ENCODE measurements at places on chromosomes 7 and 10.

DNA sequence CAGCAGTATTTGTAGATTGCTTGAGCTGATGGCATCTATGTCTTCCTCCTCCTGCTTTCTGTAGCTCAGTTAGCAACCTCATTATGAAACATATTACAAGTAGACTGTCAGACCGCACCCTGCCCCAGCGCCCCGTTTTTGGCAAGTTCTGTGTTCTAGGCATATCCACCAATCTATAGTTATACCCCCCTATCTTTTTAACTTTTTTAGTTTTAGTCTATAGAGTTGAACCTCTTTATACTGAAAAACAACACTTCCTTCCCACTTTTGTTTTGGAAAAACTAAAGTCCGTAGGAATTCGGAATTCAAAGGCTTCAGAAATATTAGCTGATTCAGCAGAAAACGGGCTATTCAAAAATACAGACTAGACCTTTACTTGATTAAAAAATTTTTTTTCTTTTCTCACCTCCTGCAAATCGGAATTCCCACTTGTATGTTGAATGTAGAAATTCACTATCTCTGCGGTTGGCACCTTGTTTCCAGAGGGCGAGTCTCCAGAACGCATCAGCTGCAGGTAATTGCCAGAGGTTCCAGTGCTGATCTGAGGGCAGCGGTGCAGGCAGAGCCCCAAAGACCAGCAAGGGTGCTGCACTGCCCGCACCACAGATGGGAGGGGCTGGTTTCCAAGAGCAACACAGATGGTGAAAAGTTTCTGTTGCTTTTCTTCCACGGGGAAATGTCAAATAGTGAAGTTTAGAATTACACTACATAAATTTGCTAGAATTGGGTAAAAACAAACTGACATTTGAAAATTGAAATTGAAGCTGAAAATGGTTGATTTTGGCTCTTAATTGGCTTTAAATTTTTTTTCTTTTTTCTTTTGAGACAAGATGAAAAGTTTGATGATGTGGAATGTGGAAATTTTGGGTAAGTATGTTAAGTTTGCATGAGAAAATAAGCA is 2.2 kb upstream of the FZD8 start:
- no peak for DNase-seq

DNA sequence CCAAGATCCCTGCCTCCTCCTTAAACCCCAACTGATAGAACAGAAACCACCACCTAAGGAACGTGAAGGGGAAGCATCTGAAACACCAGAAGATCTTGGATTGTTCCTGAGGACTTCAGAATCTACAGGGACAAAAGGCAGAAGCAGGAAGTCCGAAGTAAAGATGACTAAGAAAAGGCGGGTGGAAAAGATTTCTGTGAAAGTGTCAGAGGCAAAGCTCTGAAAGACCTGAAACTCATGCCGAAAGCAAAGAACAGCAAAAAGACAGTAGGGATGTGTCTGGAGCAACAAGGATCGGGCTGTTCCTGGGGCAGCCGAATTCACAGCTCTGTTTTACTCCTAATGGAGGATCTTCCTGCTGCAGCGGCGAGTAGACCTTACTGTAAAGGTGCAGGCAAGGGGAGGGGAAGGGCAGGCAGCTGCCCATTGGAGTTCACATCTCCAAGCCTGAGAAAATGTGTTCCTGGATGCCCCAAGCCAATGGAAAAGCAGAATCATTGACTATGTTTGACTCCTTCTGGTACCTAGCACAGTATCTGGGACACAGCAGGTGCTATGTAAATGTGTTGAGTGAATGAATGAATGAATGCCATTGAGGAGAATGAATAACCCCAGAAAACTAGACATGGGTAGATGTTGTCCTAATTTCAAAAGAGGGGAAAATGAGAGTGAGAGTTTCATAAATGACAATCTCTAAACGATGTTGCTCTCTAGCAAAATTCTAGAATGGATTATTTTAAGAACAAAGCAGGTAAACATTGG is 40.4 kb downstream of the PDIA4 start:
- no peak for DNase-seq

GRCh38 chr10:121848082-121848481 is 79.7 kb downstream of the ATE1 start:
- DNase-seq = no peak

- DNase-seq = no peak
Observed at GRCh38 chr7:42074076-42074475, 162.9 kb downstream of the GLI3 start.

DNA sequence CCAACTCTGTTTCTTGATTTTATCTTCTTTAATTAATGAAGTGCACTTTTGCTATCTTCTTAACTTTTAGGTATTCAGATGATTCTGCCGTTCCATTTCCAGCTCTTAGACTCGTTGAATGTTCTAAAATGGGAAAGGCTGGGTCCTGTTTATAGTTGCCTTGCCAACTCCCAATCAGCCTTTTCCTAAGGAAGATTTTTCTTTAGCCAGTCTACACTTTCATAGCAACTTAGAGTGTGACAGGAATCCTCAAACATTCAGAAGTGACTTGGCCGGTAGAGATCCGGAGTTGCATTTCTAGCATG is 23.0 kb upstream of the TRIL start:
- no peak for DNase-seq

Data from stimulated activated CD8-positive, alpha-beta memory T cell treated with anti-CD3 and anti-CD28 coated beads, Interleukin-2, amount 100 ng/mL, for 1 hour (primary cell).